Glomerular endothelial cell (primary cell): ENCODE measurements at places on chromosomes 11 and 22. TPM values are rescaled to one million over a fixed set of nuclear protein-coding genes. Genes with fewer than 3 reads are reported as not detected.

Gene HORMAD2
- total RNA-seq = not detected in 2 replicates

Gene A4GALT
- total RNA-seq = 19.1 and 22.0 TPM in 2 replicates

Gene ZP1
- total RNA-seq = not detected in 2 replicates

Gene GVQW3
- total RNA-seq = 0.53 and 1.3 TPM in 2 replicates

Gene CAT
- total RNA-seq = 31.2 and 37.3 TPM in 2 replicates

Gene RSF1
- 30.2 and 50.9 TPM in 2 replicates for total RNA-seq

Gene OR51I1
- not detected in 2 replicates for total RNA-seq

Gene KRTAP5-2
- total RNA-seq = not detected in 2 replicates

Gene RGL4
- total RNA-seq = not detected in 2 replicates

Gene ASPHD2
- 2.6 and 5.4 TPM in 2 replicates for total RNA-seq

Gene DSCAML1
- 0.05 TPM in 1 of 2 replicates, not detected in the other for total RNA-seq

Gene PTPRCAP
- 2.2 TPM in 1 of 2 replicates, not detected in the other for total RNA-seq

Gene PANX2
- total RNA-seq = 1.1 and 1.7 TPM in 2 replicates

Gene FAM180B
- not detected in 2 replicates for total RNA-seq

Gene ST13
- 119 and 155 TPM in 2 replicates for total RNA-seq

Gene OR51E2
- 0.06 TPM in 1 of 2 replicates, not detected in the other for total RNA-seq

Gene FOLR3
- not detected in 2 replicates for total RNA-seq

Gene OOSP4B
- total RNA-seq = not detected in 2 replicates

Gene PRRG4
- 0.44 and 0.88 TPM in 2 replicates for total RNA-seq

Gene LRRC75B
- total RNA-seq = 11.9 and 12.2 TPM in 2 replicates

Gene FGF4
- not detected in 2 replicates for total RNA-seq

Gene ADAMTS15
- 1.7 and 8.5 TPM in 2 replicates for total RNA-seq

Gene CARNS1
- total RNA-seq = 0.10 and 0.18 TPM in 2 replicates

Gene TOLLIP
- total RNA-seq = 57.4 and 64.3 TPM in 2 replicates
